ENCODE measurements at places on chromosomes 12 and 14. TPM values are rescaled to one million over a fixed set of nuclear protein-coding genes. Genes with fewer than 3 reads are reported as not detected.

Gene LBHD2
- not detected for total RNA-seq

Gene PRIM1
- 8.9 TPM for total RNA-seq

Gene DDX55
- 33.6 TPM for total RNA-seq

Gene DBX2
- not detected for total RNA-seq

Gene VRTN
- total RNA-seq: 4.1 TPM

Gene DDX47
- total RNA-seq: 39.4 TPM

Gene SMAGP
- total RNA-seq: 93.2 TPM

Gene CISTR
- not detected for total RNA-seq

Gene WNT1
- not detected for total RNA-seq

Gene RPS6KL1
- total RNA-seq: 9.4 TPM

Gene KERA
- not detected for total RNA-seq

Gene TAS2R50
- total RNA-seq: 0.26 TPM

Gene KRT2
- total RNA-seq: not detected

Gene DNAJC22
- 8.2 TPM for total RNA-seq

Gene PHC1
- 2.5 TPM for total RNA-seq

Gene NFE2
- 0.20 TPM for total RNA-seq

Gene SLC17A8
- not detected for total RNA-seq

Gene HOXC12
- total RNA-seq: 0.05 TPM

Gene SLC5A8
- not detected for total RNA-seq

Gene CCDC196
- not detected for total RNA-seq

Gene CCDC175
- 0.34 TPM for total RNA-seq

Gene GPR84
- total RNA-seq: not detected

Gene GAPDH
- 6,490 TPM for total RNA-seq

Gene EXD2
- 3.9 TPM for total RNA-seq

Gene ADAM21
- total RNA-seq: not detected

Gene CHFR
- total RNA-seq: 7.8 TPM

Gene LRFN5
- not detected for total RNA-seq

Gene ST8SIA1
- total RNA-seq: not detected

Gene TGM1
- 2.2 TPM for total RNA-seq

Gene ERP27
- total RNA-seq: 0.37 TPM

Gene TMEM63C
- 3.1 TPM for total RNA-seq

Gene REM2
- 0.18 TPM for total RNA-seq

Gene CMA1
- total RNA-seq: not detected

Gene ATL1
- 1.6 TPM for total RNA-seq

Gene DHRS2
- 14.7 TPM for total RNA-seq

Gene SMCO2
- total RNA-seq: not detected

Gene KRT74
- not detected for total RNA-seq

Gene PUS1
- 70.5 TPM for total RNA-seq

Gene TSHR
- not detected for total RNA-seq

Gene ARHGAP9
- 1.5 TPM for total RNA-seq

Gene IL22
- not detected for total RNA-seq

Gene CLEC1B
- not detected for total RNA-seq

Gene MAX
- total RNA-seq: 31.2 TPM

Gene ESPL1
- 31.0 TPM for total RNA-seq

Gene MTA1
- total RNA-seq: 136 TPM

Gene EGLN3
- 6.8 TPM for total RNA-seq

Gene PDE3A
- not detected for total RNA-seq

Gene FOXG1
- not detected for total RNA-seq

Gene WASHC3
- total RNA-seq: 19.3 TPM

Gene CIPC
- total RNA-seq: 11.9 TPM

Gene OLR1
- total RNA-seq: not detected

Gene GPRC5D
- not detected for total RNA-seq

Gene CYP46A1
- total RNA-seq: not detected

Gene CIROP
- total RNA-seq: not detected

Gene NINJ2
- total RNA-seq: 10.9 TPM

Gene MAP3K9
- 5.9 TPM for total RNA-seq

Gene MANSC4
- total RNA-seq: not detected
